ENCODE measurements at places on chromosomes 5 and 9.

DNA sequence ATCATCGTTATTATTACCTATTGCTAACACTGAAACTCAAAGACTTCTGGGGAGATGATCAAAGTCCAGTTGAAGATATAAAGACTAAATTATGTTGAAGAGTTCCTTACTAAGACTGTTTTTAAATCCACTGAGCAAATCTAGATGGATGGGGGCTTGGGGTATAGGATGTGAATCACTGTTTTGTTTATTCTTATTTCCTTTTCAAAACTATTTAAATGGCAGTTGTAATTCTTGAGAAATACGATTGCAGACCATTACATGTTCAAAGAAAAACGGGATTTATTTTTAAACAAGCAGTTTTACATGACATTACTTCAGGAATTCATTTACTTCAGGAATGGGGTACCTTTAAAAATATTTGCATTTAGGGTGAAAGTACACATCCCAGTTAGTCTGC, 4.3 kb downstream of the RASGRF2 start:
- DNase-seq, result no peak

DNA sequence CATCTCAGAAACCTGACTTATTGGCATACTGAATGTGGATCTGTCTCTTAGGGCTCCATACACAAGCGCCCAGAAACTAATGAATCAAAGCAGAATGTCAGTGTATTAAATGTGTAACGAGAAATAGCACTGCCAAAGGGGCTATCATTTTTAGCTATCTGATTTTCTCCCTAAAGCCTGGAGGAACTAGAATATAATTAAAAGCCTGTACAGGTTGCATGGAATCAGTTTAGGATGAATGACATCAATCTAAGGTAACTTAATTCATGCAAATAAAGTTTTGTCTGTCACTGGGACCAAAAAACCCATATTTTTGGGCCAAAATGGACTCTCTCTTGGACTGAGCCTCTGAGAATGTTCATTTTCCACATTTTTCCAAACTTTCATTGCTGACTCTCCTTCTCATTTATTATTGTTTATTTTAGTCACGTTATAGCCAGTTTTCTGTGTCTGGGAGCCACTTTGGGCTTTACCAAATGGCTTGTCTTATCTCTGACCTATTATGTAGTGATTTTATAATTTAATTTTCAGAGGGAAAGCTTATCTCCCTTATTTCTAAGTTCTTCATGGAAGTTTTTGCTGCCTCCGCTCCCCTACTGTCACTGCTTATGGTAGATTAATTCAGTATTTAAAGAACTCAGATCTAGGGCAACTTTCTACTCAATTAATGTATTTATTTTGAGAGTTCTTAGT, 47.0 kb downstream of the PRR16 start:
- DNase-seq, result no peak

DNA sequence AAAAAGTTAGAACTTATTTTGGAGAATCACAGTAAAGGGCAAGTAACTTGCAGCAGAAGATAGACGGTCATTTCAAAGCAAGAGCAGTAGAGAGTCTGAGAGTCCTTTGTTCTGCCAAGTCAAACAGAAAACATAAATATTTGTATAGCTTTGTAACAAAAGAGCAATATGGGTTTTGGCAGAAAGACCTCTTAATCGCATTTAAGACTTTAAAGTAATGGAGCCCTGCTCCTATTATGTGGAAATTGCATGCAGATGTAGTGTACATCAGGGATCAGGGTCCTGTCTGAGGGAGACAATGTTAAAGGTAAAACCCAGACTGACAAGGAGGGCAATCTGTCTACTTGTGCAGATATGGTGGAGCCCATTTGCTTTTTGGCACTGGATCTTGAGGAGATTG, 87.2 kb downstream of the PGM5 start:
- no peak for DNase-seq

DNA sequence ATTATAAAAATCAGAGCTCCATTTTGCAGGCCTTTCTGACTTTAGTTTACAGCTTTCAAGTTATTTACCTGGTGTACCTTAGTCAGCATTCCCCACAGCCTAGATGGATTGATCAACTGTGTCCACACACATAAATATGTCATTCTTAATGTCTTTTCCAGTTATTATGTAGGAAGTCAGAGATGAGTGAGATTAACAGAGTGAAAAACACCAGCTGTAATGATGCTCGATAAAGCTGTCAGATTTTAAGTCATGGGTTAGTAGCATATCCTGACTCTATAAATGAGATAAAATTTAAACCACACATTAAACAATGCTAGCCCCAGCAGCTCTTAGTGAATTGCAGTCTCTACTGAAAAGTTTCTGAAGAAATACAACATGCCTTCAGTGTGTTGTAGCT, 48.9 kb downstream of the NUDT12 start:
- DNase-seq, result no peak

GRCh38 chr5:173479711-173480110, 136.7 kb downstream of the BOD1 start:
- DNase-seq, result no peak

GRCh38 chr9:26210338-26210851, 532.2 kb upstream of the TUSC1 start:
- DNase-seq, result no peak

- no peak for DNase-seq
Measured at GRCh38 chr9:92517046-92517445, 18.7 kb downstream of the ECM2 start.
